NCI-H187 (cell line): ENCODE measurements at places on chromosomes 11 and 22.

- no peak for DNase-seq
Measured at GRCh38 chr11:46050003-46050461, 71.2 kb downstream of the PHF21A start.

DNA sequence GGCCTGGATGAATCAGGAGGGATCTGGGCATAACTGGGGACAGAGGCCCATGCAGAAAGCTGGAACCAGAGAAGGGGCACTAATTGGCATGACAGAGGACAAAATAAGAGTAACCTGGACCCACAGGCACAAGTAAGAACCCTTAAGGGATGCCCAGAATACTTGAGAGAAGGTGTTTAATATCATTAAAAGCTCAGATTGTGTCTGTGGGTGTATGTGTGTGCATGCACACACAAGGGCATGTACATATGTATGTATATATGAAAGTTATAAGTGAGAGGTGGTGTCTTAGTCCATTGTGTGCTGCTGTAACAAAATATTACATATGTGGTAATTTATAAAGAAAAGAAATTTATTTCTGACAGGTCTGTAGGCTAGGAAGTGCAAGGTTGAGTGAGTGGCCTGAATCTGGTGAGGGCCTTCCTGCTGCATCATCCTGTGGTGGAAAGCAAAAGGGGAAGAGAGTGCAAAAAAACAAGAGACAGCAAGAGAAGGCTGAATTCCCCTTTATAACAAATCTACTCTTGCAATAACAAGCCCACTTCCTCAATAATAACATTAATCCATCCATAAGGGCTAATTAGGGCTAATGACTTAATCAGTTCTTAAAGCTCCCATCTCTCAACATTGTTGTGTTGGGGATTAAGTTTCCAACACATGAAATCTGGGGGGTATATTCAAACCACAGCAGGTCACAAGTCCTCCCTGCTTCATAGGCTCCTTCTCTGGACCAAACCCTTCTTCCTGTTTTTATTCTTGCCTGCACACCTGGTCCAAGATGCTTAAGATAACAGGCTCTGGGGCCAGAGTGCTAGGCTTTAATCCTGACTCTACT lies 68.3 kb upstream of the POU2AF2 start:
- no peak for DNase-seq

GRCh38 chr11:110479108-110480101 lies 49.7 kb downstream of the FDX1 start:
- DNase-seq, result no peak

DNA sequence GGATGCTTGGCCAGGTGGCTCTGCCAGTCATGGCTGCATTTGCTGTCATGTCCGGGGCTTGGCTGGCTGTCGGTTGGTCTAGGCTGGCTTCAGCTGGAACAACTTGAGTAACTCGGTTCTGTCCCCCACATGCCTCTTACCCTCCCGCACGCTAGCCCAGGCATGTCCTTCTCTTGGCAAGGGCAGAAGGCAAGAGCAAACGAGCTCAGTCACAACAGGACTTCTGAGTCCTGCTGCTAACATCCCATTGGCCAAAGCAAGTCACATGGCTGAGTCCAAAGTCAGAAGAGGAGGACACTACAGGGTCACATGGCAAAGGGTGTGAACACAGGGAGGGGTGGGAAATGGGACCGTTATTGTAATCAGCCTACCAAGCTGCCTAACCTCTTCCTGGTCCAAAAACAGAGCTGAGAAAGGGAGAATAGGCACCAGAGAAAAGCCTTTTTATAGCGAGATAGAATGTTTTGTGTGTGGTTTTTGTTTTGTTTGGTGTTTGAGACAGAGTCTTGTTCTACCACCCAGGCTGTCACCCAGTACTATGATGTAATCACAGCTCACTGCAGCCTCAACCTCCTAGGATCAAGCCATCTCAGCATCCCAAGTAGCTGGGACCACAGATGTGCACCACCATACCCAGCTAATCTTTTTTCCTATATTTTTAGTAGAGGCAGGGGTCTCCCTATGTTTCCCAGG lies 81.9 kb downstream of the MN1 start:
- DNase-seq, result no peak

GRCh38 chr22:28111501-28112189 lies 192.6 kb upstream of the PITPNB start:
- no peak for DNase-seq
